ENCODE measurements at places on chromosomes 6 and 20.

- no peak for DNase-seq
These were observed 6.0 kb downstream of the STMND1 start for GRCh38 chr6:17107863-17108262.

DNA sequence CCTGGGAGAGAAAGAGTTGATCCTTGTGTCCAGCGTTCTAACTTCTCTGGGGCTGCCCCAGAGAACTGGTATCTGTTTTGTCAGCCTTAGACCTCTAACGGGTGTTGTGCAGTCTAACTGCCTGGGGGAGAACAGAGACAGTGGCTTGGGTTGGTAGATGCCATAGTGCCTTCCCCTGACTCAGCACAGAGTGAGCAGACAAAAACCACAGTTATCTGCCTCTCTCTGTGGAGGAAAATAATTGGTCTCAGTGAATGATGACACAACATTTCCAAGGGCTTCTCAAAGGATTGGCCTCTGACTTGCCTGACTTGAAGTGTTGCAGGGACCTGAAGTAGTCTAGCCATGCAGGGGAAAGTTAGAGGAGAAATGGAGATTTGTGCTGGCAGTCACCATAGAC lies 226.2 kb upstream of the MAN1A1 start:
- DNase-seq: no peak

DNA sequence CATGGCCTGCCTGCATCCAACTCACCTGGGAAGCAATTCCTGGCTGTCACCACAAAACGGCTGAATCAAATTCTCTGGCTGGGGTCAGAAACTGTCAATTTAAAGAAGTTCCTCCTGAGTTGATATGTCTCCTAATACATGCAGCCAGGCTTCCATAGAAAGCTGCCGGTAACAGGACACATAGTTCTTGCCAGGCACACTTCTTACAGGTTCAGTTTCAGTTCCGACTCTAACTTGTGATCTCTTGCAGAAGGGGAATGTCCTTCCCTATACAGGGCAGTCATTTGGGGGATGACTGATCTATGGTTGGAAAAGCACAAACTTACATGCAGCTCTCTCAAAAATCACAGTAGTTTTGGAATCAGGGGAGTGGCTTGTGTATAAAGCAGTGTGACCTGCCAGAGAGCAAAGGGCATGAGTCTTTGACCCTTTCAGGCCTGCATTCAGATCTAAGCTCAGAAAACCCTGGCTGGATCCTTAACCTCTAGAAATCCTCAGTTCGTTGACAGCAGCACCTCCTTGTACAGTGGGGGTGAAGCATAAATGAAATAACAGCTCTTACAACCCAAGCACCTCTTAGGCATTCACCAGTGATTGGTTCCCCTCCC lies 195.6 kb downstream of the SCP2D1 start:
- DNase-seq: no peak

GRCh38 chr6:69763763-69764162 lies 33.0 kb downstream of the LMBRD1 start:
- no peak for DNase-seq

GRCh38 chr6:7432391-7433120 lies 42.9 kb downstream of the RIOK1 start:
- no peak for DNase-seq

GRCh38 chr6:151494936-151495320 lies 1.1 kb downstream of the CCDC170 start:
- DNase-seq: no peak

GRCh38 chr6:45640081-45640491 lies 262.4 kb upstream of the SUPT3H start:
- no peak for DNase-seq

- DNase-seq: no peak
These were observed 36.9 kb upstream of the VSTM2L start for GRCh38 chr20:37866051-37866450.

DNA sequence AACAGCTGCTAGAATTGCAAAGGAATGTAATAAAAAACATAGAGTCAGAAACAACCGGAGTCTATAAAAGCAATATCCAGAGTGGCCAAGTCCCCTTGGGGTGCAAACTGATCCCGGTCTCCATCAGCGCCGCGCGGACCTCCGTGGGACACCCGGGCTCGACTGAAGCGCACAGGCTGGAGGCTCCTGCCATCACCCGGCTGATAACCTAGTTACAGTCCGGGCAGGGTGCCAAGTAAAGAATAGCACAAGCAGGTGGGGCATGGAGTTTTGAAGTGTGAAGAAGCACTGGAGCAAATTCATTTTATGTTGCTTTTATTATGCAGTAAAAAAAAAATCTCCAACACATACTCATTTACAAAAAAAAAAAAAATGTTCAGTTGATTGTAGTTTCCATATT lies 205.1 kb upstream of the GMDS start:
- DNase-seq: no peak

DNA sequence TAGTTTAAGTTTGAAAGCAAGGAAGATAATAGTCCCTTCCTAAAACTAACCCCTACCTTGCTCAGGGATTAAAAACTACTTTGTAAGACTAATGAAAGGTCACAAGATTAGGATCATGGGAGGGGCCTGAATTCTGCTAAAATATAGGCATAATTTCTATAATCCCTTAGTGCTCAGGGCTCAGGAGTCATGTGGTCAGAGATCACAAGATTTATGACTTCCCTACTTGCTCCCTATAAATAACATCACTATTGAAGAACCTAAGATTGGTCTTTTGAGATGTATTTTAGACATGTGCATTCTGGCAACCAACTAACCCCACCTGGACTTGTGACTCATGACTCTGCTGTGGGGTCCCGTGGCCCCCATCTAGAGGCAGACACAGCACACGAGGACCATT lies 81.1 kb downstream of the STMND1 start:
- no peak for DNase-seq

DNA sequence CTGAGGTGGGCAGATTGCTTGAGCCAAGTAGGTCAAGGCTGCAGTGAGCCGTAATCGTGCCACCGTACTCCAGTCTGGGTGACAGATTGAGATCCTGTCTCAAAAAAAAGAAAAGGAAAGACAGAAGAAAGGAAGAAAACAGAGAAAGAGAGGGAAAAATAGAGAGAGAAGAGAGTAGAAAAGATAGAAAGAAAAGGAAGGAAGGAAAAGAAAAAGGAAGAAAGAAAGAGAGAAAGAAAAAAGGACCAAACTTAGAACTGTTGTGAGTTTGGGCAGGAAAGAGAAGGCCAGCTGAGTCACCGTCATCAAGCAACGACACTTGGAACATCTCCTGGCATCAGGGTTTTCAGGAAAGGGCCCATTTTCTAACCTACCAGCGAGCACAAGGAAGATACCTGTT lies 96.0 kb upstream of the AKAP12 start:
- DNase-seq: no peak

- no peak for DNase-seq
These were observed 700.0 kb downstream of the RFPL4B start for GRCh38 chr6:113047148-113047547.

- no peak for DNase-seq
These were observed 394.9 kb downstream of the CDH4 start for GRCh38 chr20:61646986-61647385.

DNA sequence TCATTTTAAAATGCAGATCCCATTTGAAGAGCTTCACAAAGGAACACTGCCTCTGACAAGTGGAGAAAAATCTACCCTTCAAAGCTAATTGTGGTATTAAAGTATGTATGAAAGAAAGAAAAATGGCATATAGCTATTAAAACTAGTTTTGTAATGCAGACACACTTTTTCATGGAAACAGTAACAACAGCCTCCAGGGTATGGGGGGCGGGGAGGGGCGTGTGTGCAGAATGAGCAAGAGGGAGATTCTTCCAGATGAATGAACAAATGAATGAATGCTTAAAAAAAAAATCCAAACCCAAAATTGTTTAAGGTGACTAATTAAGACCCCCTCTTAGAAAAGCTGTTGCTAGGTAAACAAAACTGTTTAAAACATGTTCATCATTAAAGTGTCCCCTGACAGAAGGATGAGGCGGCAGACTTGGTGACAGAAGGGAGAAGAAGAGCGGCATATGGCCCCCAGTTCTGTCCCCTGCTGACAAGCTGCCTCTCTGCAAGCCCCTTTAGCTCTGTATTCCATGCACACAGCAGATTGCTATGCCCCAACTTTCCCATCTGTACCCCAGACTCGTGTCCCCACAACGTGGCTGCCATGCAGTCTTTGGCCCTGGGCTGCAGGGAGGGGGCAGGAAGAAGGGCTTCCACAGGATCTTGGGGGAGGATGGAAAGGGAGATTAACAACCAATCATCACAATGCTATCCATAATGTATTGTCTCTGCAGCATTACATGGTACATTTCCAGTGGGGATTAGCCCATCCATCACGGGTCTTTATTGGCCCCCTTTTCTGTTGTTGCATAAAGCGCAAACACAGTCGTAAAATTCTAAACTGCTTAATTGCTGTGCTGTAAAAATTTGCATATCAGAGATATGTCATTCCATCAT lies 108.4 kb upstream of the OLIG3 start:
- no peak for DNase-seq

GRCh38 chr6:121856296-121856695 lies 420.9 kb downstream of the GJA1 start:
- no peak for DNase-seq

DNA sequence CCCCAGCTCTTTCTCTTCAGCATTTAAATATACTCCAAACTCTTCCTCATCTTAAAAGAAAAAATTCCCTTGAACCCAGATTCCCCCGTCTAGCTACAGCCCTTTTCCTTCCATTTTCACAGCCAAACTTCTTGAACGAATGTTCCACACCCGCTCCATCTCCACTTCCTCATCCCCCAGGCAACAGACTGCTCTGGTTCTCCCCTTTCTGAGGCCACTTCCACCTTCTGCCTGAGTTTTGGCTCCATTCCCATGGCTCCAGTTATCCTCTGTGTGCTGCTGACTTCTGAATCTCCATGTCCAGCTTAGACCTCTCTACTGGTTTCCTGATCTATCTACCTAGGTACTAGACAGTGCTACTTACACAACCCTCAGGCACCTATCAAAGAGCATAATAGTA lies 106.4 kb downstream of the RALGAPA2 start:
- no peak for DNase-seq

GRCh38 chr20:5977223-5977622 lies 26.8 kb downstream of the MCM8 start:
- DNase-seq: no peak

- no peak for DNase-seq
These were observed 229.9 kb downstream of the ADGRG6 start for GRCh38 chr6:142531727-142532126.

DNA sequence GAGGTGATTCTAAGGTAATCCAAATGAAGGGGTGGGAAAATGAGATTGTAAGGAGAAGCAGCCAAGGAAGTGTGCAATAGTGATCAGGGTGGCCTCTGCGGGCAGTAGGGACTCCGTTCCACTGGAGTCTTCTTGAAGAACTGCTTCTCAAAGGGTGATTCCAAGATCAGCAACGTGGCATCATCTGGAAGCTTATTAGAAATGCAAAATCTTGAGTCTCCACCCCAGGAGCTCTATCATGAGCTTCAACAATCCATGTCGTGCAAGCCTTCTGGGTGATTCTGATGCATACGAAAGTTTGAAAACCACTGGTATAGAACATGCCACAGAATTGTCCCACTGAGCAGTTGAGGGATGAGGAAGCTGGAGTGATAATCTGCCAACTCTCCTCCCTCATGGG lies 31.4 kb downstream of the SCP2D1 start:
- no peak for DNase-seq

DNA sequence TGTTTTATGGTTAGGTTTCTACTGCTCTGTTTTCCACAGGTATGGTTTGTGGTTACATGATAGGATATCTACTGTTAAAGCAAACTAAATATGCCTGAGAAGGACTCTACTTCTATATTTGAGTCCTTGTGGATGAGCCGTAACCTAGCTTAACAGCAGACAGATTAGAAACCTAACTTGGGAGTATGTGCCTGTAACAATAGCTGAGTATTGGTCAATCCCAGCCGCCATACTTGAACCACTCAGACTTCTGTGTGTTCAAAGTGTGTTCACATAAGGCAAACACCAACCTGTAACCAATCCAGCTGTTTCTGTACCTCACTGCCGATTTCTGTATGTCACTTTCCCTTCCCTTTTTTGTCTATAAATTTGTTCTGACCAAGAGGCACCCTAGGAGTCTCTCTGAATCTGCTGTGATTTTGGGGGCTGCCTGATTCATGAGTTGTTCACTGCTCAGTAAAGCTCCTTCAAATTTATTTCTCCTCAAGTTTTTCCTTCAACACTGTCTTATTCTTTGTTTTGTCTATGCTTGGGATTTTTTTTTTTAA lies 37.1 kb downstream of the PHF3 start:
- no peak for DNase-seq

- no peak for DNase-seq
These were observed 5.3 kb downstream of the DCBLD1 start for GRCh38 chr6:117487821-117488220.

DNA sequence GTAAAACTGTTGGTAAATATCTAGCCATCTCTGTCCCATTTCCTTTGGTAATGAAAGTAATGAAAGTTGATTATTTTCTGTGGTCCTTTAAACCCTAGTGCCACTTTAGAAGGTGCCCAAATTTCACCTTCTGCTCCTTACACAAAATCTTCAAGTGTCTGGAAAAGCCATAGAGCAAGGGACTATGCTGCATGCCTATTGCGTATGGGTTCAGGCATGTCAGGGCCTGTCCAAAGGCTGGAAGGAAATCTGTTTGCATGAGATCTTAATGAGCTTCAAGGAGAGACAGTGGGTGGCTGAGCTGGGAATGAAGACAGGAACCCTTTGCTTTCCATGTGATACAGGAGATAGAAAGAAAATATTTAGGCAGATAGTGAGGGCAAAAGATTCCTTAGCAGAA lies 66.6 kb upstream of the CCN6 start:
- no peak for DNase-seq

- DNase-seq: no peak
These were observed 704.3 kb downstream of the TFAP2A start for GRCh38 chr6:9710574-9710973.

GRCh38 chr6:159983641-159984080 lies 14.8 kb downstream of the IGF2R start:
- DNase-seq: no peak

- DNase-seq: no peak
These were observed 44.1 kb upstream of the GCM1 start for GRCh38 chr6:53192682-53193188.

- DNase-seq: no peak
These were observed 138.0 kb upstream of the TBX18 start for GRCh38 chr6:84902354-84902928.

DNA sequence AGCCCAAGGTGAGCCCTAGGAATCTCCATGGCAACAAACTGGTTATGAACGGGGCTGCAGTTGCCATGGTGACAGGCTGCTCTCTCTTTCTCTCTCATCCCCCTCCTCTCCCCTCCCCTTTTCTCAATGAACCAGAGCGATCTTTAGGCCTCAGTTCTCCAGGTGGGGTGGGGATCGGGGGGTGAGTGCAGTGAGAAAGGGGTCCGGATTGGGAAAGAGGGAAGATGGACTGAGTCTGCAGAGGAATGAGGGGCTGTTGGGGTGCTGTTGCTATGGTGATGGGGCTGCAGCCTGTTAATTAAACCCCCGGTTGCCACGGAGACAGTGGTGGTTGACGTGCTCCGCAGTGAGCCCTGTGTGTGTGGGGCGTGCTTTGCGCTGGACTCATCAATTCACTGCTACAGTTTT lies 3.6 kb upstream of the SLC12A5 start:
- no peak for DNase-seq
